B cell (primary cell): ENCODE measurements at places on chromosomes 7 and 10.

GRCh38 chr10:3624367-3624766 is 160.6 kb downstream of the KLF6 start:
- DNase-seq, result no peak

DNA sequence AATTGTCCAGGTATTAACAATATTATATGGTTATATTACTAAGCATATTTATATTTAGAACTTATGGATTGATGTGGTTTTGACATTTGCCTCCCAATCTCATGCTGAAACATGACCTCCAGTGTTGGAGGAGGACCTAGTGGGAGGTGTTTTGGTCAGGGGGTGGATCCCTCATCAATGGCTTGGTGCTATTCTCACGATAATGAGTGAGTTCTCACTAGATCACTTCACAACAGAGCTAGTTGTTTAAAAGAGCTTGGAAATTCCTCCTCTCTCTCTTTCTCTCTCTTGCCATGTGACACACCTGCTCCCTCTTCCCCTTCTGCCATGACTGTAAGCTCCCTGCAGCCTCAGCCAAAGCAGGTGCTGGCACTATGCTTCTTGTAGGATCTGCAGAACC is 19.0 kb downstream of the TFEC start:
- no peak for DNase-seq

DNA sequence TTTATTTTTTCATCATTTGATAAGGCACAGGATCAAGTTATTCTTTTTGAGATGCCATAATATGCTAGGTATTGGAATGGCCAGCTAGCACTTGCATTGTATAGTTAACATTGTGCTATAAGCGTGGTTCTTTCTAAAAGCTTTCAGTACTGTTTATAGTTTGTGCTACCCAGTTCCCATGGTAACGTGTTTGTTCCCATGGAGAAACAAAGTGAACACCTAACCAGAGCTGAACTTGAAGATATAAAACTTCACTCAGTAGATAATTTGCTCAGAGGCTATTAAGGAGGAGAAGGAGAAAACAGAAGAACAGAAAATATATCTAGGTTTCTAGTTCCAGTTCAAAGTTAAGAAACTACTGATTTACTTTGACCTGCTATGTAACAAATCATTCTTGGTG is 23.6 kb upstream of the ITGB8 start:
- DNase-seq, result peak; percentile 50

DNA sequence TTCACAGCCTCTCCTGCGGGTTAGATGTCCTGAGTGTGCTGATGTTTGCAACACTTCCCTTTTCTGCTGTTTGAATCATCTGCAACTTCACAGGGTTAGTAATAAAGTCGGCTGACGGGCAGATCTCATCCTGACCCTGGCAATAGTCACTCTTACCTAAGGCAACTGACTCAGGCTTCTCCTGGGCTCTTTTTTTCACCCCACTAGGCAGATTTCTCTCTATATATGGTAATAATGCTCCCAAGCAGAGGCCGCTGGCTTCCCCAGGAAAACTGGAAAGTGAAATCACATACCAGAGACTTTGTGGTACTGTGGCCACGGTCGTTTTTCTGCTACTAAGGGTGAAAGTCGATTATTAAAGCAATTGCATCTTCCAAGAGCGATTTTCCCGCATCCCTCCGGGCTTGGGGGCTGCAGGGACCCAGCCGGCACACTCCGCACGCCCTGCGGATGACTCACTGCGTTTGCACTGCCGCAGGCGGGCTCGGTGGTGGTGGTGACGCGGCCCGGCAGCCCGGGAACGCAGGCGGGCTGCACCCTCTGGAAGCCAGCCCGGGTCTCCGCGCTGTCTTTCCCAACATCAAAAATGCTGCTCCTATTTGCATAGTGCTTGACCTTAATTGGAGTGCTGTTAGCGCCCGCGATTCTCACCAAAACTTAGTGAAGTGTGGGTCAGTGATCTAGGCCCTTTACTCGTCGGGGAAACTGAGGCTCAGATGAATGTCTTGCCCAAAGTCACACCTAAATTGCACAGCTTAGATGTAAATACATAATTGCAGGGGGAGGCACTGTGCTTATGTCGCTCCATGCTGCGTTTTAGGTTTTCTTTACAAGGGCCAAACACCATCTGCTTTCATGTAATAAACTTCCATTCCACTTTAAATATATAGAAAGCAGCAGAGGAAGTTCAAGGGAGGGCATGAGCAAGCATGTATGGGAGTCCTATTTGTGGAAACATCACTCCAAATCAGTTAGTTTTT is 47.6 kb upstream of the ITGB1 start:
- DNase-seq, result peak; percentile 53

DNA sequence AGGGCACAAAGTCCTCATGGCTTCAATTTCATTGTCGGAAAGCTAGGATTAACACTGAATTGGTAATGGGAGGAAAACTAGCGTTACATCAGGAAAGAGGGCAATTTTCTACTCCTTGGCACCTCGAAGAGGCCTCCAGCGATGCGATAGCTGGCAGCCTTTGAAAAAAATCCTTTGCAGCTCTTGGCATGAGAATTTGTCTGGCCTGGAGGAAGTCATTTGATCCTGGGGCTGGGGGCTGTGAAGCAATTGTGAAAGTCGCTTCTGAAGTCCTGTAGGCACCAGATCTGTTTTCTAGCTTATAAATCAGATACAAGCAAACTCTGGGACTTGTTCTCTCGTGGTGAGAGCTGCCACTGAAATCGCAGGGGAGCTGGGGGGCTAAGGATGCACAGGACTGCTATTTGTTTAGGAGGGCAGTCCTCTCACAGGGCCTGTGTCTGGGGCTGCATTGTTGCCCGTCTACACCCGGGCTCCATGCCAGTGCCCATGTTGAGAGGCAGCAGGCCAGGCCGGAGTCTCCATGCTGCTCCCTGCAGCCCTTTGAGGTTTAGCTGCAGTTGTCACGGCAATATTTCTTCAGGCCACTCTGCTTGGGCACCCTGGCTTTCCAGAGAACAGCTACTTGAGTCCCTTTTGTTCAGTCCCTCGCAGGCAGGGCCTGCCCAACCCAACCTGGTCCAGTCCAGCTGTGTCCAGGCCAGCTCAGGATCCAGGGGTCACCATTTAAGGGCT is 206.8 kb upstream of the LYZL1 start:
- DNase-seq, result no peak

DNA sequence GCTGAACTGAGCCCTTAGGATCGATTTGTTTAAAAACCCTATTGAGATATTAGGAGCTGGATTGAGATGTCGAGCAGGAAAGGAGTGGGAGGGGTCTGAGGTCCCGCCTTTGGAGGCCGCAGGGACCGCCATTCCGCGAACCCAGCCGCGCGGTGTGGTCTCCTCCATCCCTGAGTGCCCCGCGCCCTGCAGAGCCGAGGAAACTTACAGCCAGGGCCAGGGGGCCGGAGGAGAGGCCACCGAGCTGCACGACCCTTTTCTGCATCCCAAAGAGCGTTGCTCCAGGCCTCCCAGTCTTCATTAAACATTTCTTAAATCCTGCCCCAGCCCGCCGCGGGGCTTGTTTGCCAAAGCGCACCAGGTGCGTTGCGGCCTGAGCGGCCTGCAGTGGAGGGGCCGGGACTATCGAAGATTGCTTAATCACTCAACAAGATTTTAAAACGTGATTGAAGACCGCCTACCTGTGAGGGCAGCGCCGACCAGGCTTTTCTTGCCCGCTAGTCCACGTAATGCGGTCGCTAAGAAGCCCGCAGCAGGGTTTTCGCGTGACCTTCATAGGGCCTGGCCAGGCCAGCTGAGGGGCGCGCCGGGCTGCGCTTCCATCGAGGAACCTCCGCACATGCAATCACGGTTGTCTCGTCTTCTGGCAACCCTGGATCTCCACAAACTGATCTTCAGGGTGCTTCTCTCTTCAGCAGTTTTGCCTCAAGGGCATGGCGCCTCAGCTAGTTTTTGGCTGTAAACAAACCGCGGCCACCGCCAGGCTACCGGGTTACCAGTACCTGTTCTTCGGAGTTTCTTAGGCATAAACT is 2.0 kb upstream of the CTBP2 start:
- no peak for DNase-seq

DNA sequence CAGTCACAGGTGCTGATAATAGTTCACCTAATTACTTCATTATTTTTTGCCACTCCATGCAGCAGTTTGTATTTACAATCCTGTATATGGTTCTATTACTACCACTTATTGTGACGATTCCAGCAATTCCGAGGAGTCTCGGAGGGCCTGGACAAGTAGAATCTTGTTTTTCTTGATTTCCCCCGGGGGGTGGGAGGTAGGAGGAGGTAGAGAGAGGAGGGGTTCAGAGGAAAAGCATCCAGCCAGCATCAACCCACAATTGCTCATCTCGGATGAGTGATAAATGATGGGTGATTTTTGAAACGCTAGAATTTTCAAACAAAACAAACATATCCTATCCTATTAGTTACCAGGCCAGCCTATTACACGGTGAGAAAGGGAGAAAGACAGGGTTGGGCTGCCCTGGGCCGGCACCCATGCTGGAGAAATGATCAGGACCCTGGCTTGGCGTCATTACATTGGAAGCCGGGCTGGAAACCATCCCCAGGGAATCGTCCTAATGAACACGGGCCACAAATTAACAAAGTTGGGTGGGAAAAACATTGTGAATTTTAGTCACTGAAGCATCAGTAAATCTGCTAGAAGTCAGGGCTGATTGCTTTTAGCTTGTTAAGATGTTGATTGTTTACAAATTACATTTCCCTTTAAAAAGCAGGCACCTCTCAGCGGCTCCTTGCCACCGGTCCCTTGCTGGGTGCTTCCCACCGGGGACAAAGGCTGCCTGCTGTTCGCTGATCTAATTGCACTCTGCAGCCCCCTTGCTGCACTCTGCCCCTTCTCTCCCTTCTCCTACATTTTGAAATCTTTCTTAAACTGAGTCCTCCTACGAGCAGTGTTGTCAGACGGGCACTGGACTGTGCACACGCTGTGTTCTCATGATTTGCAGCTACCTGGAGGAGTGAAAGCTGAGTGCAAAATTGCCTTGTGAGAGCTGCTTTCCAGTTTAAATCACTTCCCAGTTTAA is 95.5 kb downstream of the FAM204A start:
- no peak for DNase-seq

- DNase-seq, result no peak
These were observed 173.0 kb upstream of the LANCL2 start for GRCh38 chr7:55191926-55192692.

GRCh38 chr10:132532749-132533560 is 4.6 kb upstream of the INPP5A start:
- DNase-seq, result no peak

DNA sequence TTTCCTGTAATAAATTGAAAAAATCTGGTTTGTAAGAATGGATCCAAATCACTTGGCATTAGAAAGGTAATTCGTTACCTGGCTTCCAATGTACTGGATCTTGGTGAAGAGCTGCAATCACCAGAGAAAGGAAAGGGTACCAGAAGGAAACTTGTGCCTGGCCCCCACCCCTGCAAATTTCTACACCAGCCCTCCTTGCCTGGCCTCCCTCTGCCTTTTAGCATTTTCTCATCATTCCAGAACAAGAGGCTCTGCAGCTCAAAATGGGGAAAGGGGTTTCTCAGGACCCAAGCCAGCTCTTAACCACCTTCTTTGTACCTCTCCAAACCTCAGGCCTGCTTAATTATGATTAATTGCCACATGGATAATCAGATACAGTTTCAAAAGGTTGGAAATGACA is 612.8 kb upstream of the MGMT start:
- no peak for DNase-seq

DNA sequence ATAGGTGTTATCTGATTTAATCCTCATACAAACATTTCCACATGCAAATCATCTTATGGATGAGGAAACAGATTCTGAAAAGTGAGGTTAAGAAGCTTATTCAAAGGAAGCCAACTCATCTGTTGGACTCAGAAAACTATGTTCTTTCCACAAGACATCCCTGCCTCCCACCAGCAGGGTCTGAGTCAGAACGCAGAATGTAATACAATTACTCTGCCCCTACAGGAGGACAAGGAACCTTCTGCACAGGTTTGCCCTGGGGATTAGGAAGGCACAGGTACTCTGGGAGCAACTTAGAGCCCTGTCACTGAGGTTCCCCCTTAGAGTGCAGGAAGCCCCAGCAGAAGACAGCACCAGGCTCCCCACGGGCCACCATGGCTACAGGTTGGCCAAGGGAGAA is 255.7 kb downstream of the TNS3 start:
- DNase-seq, result no peak

- DNase-seq, result no peak
These were observed 80.0 kb downstream of the ZNF716 start for GRCh38 chr7:57529931-57530330.

GRCh38 chr7:3760651-3761050 is 459.6 kb downstream of the SDK1 start:
- DNase-seq, result no peak

DNA sequence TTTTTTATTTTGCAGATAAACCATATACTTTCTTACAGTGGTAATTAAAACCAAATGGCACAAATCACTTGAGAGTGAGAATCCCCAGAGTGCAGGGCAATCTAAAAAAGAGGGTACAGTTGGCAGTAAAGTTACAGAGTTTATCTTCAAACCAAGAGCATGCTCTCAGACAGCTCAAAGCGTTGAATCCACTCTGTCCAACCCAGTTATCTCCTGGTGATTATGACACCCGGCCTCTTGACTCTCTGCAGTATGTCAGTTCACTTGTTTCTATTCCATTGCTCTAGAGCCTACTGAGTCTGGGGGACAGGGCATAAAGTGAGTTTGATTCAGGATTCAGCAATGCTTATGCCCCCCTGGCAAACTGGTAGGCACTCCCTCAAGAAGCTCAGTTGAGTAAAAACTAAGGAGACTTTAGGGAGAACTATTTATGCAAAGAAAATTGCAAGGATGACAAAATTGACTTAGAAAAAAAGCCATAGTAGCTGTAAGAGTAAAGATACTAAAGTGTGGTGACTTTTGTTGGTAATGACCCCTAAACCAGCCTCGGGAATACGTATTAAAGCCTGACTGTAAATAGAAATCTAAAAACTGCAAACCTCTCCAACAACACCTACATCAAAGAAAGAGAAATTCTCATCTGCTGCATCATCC is 55.5 kb downstream of the COL1A2 start:
- no peak for DNase-seq

DNA sequence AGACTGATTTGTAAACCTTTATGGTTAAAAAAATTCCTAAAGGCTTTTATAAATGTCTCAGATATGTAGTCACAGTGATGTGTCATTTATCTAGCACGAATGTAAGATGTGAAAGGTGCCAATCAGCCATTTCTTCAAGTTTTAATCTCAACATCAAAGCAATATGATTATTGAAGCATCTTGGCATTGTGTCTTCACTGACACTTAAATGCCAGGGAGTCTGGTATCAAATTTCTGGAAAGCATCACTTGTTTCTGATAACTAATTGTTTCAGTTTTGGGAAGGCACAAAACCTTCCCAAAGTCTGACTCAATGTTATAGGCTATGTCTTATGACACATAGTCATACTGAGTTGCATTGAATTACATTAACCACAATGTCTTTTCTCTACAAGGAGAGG is 492.0 kb upstream of the CNTNAP2 start:
- no peak for DNase-seq

- no peak for DNase-seq
These were observed 8.4 kb downstream of the RAB18 start for GRCh38 chr10:27512548-27512947.

GRCh38 chr7:30934225-30934624 is 22.6 kb downstream of the AQP1 start:
- DNase-seq, result no peak

GRCh38 chr7:45185028-45185863 is 27.7 kb downstream of the RAMP3 start:
- no peak for DNase-seq
